ENCODE measurements at places on chromosomes 2 and 18. TPM values are rescaled to one million over a fixed set of nuclear protein-coding genes. Genes with fewer than 3 reads are reported as not detected.

The ATG16L1 gene
- total RNA-seq: 21.9 TPM

The IL1RL1 gene
- 20.5 TPM for total RNA-seq

The AMER3 gene
- not detected for total RNA-seq

The CUL3 gene
- 52.7 TPM for total RNA-seq

The ASB18 gene
- not detected for total RNA-seq

The MTLN gene
- 66.7 TPM for total RNA-seq

The KIF3C gene
- 43.6 TPM for total RNA-seq

The SERPINB3 gene
- not detected for total RNA-seq

The LONRF2 gene
- 0.19 TPM for total RNA-seq

The HMSD gene
- not detected for total RNA-seq

The TXNDC2 gene
- not detected for total RNA-seq

DNA sequence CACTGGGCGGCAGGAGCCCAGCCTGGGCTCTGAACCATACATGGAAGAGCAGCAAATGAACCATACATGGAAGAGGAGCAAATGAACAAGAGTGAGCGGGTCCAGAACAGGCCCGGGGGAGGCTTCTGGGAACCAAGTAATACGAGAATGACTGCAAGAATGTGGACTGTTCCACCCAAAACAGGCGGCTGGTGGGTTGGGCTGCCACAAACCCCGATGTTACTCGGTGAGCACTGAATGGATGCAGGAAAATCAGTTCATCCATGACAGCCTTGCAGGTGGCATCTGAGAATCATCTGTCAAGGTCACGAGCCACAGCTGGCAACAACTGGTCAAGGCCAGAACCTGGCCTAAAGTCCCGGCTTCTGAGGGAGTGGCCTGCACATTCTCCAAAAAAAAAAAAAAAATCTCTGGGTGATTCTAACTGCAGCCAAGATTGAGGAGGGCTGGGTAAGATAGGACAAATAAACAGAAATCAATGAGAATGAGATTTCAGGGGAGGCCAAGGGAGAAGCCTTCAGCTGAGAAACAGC is 106.1 kb downstream of the ZNF516 start:
- DNase-seq: no peak

GRCh38 chr18:70019991-70020390 is 72.3 kb upstream of the CD226 start:
- no peak for DNase-seq

GRCh38 chr2:198880986-198881385 is 576.8 kb downstream of the SATB2 start:
- DNase-seq: no peak

GRCh38 chr2:109345653-109346480 is 216.9 kb downstream of the SH3RF3 start:
- no peak for DNase-seq

GRCh38 chr2:100230754-100231153 is 88.4 kb upstream of the AFF3 start:
- DNase-seq: no peak

DNA sequence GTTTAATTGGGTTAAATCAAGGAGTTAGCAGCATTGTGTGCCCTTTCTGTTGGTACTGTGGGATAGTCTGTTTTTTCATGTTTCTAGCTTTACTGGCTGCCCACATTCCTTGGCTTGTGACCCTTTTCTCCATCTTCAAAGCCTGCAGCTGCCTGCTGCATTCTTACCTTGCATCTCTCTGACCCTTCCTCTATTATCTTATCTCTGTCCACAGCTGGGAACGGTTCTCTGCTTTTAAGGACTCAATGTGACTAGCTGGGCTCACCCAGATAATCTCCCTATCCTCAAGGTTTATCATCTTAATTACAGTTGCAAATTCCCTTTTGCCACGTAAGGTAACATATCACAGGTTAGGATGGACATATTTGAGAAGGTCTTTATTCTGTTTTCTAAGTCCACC is 199.7 kb downstream of the KCNS3 start:
- DNase-seq: no peak

- DNase-seq: no peak
Measured at GRCh38 chr2:121648206-121649148, 785 bp downstream of the CLASP1 start.

GRCh38 chr2:626491-627339 is 50.5 kb downstream of the TMEM18 start:
- no peak for DNase-seq

DNA sequence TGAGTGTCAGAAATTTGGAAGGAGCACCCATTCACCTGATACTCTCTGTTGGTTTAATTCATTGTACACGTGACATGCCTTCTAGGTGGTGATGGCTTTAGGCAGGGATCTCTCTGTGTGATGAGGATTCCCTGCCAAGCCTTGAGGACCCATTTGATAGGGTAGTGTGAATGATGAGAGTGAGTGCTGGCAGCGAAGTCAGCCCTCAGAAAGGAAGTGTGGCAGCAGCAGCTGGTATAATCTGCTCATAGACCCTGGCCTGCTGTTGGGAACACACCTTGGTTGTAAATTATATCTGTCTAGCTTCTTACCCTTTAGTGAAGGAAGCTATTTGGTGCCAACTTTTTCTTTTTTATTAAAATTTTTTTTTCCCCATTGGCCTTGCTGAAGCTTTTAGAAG is 164.5 kb downstream of the HAUS1 start:
- DNase-seq: no peak

DNA sequence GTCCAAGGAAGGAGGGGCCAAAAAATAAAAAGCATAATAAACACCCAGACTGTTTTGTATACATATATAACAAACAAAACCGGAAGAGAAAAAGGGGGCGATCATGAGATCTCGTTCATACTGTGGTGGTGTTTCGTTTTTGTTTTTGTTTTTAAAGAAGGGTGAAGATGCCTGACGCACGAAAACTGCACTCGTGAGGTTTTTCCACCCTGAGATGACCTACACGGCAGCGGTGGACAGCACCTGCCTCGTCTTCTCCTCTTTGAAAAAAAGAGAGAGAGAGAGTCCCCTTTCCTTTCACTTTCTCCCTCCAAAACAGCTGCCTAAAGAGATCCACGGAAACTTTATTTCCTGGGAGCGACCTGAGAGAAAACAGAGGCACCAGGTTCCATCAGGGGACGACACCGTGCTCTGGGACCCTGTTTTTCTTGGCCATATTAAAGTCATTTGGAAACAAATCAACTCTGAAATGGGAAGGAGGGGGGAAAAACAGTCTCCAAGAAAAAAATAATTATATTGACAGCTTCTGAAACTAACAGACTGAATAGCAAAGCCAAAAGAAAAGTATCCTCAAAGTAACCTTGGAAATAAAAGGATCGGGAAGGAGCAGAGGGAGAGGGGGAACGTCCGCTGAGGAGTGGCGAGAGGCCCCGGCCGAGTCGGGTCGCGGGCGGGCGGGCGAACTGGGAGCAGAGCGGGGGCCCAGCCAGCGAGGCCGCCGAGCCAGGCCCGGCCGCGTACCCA is 3.5 kb downstream of the POU3F3 start:
- no peak for DNase-seq

DNA sequence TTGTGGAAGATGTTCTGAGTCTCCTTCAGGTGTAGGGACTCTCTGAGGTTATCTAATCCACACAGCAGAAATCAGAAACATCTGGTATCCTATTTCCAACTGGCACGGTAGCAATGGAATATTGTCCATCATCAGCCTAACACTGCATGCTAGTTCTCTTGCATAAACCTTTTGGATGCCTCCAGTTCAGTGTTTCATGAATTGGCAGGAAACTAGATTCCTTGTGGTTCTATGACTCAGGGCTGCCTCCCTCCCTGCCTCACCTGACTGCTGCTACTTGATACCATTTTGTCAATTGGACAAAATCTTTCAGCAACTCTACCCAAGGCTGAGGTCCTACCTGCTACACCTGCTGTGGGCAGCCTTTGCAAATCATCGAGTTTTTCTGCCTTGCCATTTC is 130.9 kb downstream of the TPGS2 start:
- DNase-seq: no peak

- DNase-seq: no peak
Measured at GRCh38 chr2:134154246-134154645, 99.6 kb upstream of the MGAT5 start.

DNA sequence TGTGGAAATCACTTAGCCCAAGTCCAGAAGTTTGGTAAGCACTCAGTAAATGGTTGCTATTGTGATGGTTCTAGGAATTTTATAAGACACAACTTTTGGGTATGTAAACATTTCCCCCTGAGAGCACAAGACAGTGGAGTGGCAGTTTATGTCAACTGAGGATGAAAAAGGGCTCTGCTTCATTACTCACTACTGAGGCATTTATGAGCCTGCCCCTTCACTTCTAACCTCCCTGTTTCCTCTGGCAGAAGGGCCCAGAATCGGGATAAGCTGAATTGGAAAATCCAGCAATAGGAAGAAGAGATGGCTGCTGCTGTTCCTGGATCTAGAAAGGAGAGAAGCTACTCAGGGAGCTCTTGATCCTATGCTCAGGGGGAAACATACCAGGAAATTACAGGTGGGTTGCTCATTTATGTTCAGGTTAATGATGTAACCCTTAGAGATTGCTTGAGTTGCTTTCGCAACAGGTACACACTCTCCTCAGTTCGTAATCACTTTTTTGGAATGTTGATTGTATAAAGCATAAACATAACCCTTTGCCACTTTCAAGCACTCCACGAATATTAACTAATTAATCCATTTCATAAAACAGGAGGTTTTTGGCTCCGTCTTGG is 46.3 kb downstream of the ADCYAP1 start:
- no peak for DNase-seq

- DNase-seq: no peak
Measured at GRCh38 chr2:205957452-205958154, 128.4 kb downstream of the INO80D start.

DNA sequence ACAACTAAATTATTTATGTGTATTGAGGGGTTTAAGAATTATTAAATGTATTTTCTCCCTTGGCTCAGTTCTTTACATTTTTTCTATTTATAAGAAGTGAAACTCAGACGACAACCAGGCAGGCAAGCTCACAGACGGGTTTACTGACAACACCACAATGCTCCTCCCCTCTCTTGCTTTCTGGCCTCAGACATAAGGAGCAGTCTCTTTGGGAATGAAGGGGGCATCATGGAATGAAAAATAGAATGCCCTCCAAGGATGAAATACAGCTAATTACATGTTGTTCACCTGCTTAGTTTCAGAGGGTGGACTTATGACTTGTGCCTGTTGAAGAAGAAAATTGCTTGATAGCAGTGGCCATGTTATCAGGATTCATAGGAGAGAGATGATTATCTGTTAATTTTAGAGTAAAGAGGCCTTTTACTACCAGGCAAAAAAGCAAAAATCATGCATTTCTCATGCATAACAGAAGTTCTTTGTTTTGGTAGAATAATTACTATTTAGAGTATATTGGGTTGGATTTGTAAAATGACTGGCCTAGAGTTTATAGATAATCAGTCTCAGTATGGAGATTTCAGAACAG is 172.1 kb upstream of the LRRTM1 start:
- no peak for DNase-seq

DNA sequence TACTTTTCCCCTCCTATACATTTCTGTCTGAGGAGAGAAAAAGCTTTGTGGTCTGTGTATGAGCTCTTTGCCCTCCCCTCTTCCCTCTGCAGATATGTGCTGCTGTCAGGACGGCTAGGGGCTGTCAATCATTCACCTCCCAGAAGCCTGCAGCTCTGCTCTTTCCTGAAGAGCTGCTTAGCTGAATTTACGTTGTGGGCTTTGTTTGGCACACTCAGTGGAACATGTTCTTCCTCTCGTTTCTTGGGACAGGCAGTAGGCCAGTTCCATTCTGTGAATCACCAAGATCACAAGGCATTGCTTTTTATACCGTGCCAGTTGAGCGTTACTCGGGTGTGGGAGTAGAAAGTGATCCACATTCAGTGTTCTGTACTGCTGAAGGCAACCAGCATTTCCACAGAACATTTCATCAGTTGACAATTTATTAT is 136.7 kb downstream of the LAMA3 start:
- no peak for DNase-seq

DNA sequence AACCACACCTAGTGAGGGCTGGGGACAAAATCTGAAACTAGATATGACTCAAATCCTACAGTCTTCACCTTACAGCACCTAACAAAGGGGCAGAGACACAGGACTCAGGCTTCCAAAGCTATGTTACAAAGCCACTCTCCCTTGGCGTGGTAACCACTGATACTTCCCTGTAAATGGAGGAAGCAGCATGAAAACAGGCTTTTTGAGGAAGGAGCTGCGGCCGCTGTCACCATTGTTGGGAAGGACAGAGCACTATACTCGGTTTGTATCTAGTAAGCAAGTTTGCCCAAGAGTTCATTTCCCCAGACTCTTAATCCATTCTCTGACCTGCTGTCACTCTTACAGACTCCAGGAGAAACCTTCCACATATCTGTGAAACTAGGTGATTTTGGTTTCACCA is 60.3 kb downstream of the LONRF2 start:
- no peak for DNase-seq

GRCh38 chr18:78237864-78238263 is 741.8 kb upstream of the SALL3 start:
- DNase-seq: no peak

GRCh38 chr2:199659207-199659606 is 191.8 kb downstream of the FTCDNL1 start:
- DNase-seq: no peak

Measured in glomerular endothelial cell (primary cell).